CD4-positive, alpha-beta memory T cell (primary cell): ENCODE measurements at places on chromosomes 3 and 15. TPM values are rescaled to one million over a fixed set of nuclear protein-coding genes. Genes with fewer than 3 reads are reported as not detected.

Gene IL17RC
- 5.9 TPM for polyA plus RNA-seq

Gene TMEM108
- polyA plus RNA-seq: not detected

- no peak for DNase-seq
These were observed 38.8 kb downstream of the PIGB start for GRCh38 chr15:55357774-55358173.

DNA sequence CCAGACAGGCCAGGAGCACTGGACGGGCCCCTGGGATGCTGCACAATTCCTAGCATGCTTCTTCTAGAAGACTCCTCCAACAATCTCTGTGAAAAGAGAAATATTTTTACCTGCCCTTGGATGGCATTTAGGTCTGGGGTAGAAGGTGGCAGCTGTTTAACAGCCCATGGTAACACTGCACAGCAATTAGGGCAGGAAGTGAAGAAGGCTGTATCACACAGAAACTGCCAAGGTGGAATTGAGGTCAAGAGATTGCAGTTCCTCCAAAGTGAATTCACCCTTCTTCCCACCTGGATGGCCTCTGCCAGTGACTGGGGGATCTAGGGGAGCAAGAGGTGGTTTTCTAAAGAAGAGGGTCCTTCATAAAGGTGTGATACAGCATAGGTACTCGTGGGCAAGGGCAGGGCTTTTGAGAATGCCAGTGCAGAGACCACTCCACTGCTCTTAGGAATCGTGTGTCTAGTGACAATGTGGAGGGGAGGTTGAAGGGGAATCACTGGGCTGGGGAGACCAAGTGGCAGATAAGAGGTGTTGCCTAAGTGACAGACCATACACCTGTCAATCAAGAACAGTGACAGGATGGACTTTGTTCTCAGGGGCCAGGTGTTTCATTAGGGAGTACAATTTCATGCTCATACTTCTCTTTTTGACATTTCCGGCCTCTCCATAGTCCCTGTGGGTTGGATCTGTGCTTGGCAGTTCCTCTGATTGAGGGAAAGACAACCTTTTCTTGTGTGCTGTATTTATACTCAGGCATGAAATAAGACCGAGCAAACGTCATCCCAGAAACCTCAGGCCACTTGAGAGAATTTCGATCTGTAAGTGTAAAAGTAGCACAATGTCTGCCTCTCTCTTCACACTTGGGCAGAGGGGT is 83.5 kb upstream of the BCL6 start:
- no peak for DNase-seq

GRCh38 chr15:99253381-99254090 is 2.3 kb downstream of the LRRC28 start:
- DNase-seq: no peak

GRCh38 chr3:10936686-10937085 is 55.9 kb upstream of the SLC6A1 start:
- DNase-seq: no peak

DNA sequence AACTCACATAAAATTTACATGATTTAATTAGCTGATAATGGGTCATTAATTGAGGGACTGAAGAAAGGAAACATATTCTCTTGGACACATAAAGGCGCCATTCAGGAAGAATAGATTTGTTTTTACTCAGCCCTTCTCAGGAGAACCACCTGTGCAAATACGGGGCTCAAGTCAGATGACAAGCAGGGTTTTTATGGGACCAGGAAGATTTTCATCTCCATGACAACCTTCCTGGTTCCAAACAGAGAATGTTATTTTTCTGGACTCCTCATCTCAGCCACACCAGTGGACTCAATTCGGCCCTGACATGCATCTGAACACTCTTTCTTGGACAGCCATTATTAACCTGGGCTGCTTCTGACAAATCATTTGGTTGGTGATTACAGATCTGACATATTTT is 120.5 kb downstream of the PDZRN3 start:
- no peak for DNase-seq

- DNase-seq: peak; percentile 54
These were observed 15.2 kb downstream of the EFCC1 start for GRCh38 chr3:129016356-129016719.

GRCh38 chr3:54939557-54940300 is 11.9 kb upstream of the LRTM1 start:
- DNase-seq: no peak

- no peak for DNase-seq
These were observed 138.7 kb downstream of the KLF13 start for GRCh38 chr15:31465083-31465955.
